ENCODE measurements at places on chromosomes 5 and 9. TPM values are rescaled to one million over a fixed set of nuclear protein-coding genes. Genes with fewer than 3 reads are reported as not detected.

The SEMA6A gene
- 0.23 TPM for polyA plus RNA-seq

The SLC27A6 gene
- 0.10 TPM for polyA plus RNA-seq

- DNase-seq = no peak
Observed at GRCh38 chr5:179747811-179748210, 15.2 kb downstream of the MAML1 start.

GRCh38 chr5:14954216-14954615, 82.6 kb upstream of the ANKH start:
- DNase-seq = no peak

The C9 gene
- not detected for polyA plus RNA-seq

GRCh38 chr5:65902104-65902503, 24.3 kb upstream of the ERBIN start:
- DNase-seq = no peak

- DNase-seq = no peak
Observed at GRCh38 chr5:126443374-126443851, 20.2 kb downstream of the GRAMD2B start.

DNA sequence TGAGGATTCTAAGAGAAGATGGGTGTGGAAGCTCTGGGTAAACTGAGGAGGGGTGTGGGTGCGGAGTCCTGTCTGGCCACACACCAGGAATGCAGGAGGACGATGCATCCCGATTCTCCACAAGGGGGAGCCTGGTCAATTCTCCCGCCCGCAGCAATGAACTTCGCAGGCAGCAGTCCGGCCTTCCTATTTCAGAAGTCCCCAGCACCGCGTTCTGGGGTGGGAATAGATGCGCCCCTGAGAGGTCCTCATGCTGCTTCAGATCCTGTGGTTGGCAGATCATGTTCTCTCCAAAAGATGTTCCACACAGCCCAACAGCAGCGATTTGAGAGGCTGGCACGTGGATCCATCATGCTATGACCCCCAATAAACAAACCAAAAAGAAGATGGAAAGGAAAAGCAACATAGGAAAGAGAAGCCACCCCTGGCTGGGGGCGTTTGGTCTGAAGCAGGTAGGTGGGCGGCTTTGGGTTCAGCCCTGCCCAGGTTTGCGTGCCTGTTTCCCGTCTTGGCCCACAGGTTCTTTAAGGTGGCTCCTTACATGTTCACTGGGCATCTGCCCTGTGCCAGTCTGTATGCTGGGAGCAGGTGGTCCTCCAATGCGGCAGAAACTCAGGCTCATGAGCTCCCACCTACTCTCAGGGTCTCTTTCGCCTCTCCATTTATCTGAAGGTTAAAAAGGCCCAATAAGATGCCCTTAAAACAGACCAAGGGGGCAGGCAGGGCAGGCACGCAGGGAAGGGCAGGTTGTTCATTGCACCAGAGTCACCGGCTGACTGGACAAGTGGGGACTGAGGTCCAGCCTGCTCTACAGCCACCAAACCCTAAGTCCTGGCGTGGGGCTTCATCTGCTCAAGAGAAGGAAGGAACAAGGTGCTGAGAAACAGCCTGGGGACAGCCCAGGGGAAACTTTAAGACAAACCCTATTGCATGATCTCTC, 171.6 kb downstream of the PAX5 start:
- no peak for DNase-seq

DNA sequence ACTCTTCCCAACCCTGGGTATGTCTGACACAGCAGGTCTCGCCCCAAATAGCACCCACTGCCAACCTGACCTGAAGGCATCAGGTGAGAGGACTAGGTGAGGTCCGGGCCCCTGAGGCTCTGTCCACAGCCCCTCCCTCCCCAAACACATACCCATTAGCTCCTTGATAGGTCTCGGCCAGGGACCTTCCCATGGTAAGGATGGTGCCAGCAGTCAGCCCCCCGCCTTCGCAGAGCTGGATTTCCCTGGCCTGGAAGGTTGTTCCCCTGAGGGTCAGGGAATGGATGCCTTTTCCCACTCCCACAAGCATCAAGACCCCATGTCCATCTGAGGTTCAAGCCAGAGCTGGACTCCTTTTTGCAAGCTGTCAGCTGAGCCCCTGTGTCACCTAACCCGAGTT, 2.7 kb downstream of the ENHO start:
- DNase-seq = no peak

The PCDHA12 gene
- not detected for polyA plus RNA-seq
